ENCODE measurements at places on chromosomes 1 and 21.

DNA sequence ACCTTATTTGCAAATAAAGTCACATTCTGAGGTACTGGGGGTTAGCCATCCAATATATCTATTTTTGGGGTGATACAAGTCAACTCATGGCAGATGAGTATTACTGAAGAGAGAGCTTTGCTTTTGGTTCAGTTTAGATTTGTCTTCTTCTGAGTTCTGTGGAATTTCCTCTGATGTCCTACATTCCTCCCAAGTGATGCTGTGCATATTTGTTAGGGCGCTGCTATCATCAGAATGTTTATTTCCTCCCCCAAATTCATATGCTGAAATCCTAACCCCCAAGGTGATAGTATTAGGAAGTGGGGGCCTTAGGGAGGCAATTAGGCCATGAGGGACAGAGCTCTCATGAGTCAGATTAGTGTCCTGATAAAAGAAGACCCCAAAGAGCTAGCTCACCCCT lies 96.2 kb upstream of the WLS start:
- DNase-seq, result peak; percentile 31

DNA sequence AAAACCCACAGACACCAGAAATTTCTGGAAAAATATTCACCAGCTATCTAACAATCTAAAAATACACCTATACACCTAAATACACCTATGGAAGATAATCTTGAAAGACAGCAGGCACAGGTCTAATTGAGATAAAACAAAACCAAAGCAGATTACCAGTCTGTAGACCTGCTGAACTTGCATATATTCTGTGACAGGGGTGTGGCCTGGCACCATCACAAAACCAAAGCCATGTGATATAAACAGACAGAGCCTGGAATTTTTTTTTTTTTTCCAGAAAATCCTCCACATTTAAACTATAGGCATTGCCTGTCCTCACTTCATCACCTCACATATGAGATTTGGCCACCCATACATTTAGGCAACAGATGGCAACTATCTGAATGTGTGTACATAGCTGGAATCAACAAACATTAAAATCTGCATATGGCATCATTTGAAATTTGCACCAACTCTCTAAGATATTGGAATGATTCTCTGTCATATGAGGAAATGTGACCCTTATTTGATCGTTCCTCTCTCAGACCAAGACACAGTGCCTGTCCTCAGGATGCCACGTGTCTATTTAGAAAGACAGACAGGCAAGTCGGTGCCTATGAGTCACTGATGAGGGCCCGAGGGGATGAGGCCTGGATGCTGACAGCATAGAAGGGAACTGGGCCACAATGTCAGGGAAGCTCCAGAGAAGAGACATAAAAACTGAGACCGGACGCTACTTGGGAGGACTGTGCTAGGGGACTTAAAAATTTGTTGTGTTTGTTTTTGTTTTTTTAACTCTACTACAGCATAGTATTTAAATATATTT lies 32.6 kb downstream of the NMNAT2 start:
- no peak for DNase-seq

- no peak for DNase-seq
Measured at GRCh38 chr21:37654596-37654995, 261.7 kb downstream of the KCNJ6 start.

DNA sequence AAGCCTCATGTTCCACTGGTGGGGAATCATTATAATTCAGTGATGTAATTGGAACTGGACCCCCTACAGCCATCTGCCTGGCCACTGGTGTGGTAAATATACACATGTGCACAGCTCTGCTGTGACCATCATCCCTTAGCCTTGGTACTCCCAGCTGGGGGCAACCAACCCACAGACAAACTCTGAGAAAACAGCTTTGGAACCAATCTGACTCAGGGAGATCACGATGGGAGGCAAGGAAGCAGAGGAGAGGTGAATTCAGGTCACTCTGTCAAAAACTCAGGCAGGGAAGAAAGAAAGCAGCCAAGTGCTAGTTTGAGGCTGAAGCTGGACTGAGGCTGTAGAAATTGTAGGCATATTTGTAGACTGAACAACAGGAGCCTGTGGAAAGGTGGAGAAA lies 197.8 kb upstream of the GALNT2 start:
- no peak for DNase-seq

- no peak for DNase-seq
Measured at GRCh38 chr1:63328122-63328521, 5.8 kb downstream of the FOXD3 start.

GRCh38 chr1:170886460-170886859 lies 48.9 kb upstream of the MROH9 start:
- no peak for DNase-seq

GRCh38 chr1:203649999-203650836 lies 23.6 kb downstream of the ATP2B4 start:
- peak; percentile 56 for DNase-seq

DNA sequence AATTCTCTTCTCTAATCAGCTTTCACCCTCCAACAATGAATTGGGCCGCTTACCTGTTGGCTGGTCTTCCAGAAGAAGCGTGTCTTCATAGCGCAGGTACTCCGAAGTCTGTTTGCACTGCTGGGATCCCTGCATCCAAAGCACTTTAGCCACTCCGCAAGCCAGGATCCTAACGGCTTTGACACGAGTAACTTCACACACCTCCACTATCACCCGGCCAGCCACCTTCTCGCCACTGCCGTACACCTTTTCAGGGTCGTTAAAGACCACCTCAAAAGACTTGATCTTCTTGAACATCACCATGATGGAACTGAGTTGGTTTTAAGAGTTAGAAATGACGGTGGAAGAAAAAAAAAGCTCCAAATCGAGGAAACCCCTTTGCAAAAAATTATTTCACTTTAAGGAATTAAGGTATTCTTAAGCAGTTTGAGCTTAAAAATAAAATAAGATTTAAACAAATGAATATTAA lies 381 bp downstream of the TXNIP start:
- DNase-seq, result no peak

DNA sequence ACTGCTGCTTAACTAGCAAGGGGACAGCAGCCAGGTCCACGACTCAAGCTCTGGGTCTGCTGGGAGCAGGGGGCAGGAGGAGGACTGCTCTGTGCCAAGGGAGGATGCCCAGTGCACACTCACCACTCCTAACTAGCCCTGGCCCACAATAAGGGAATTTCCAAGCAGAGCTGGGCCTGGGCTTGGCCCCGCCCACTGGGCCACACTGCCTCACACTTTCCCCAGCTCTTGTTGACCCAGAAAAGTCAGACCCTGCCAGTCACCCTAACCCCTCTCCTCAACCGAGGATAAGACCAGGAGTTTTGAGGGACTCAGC lies 18.7 kb downstream of the SLC9A1 start:
- peak; percentile 41 for DNase-seq

DNA sequence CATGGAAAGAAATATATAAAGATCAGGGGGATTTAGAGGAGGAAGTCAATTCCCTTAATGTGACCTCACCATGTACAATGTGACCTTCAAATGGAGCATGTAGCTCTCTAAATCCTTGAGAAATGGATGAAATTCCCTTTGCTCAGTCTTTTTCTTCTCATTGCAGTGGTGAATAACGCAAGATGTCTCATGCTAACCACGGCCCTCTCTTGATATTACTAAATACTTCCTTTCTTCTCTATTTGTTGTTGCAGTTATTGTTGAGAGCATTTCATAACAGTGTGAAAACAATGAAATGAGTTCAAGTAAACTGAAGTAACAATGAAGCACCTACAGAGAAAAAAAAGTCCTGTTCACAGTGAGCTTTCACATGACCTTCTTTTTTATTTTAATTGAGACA lies 55.6 kb downstream of the ZNF281 start:
- DNase-seq, result peak; percentile 46

- peak; percentile 70 for DNase-seq
Measured at GRCh38 chr1:8061673-8062386, 35.7 kb upstream of the ERRFI1 start.

DNA sequence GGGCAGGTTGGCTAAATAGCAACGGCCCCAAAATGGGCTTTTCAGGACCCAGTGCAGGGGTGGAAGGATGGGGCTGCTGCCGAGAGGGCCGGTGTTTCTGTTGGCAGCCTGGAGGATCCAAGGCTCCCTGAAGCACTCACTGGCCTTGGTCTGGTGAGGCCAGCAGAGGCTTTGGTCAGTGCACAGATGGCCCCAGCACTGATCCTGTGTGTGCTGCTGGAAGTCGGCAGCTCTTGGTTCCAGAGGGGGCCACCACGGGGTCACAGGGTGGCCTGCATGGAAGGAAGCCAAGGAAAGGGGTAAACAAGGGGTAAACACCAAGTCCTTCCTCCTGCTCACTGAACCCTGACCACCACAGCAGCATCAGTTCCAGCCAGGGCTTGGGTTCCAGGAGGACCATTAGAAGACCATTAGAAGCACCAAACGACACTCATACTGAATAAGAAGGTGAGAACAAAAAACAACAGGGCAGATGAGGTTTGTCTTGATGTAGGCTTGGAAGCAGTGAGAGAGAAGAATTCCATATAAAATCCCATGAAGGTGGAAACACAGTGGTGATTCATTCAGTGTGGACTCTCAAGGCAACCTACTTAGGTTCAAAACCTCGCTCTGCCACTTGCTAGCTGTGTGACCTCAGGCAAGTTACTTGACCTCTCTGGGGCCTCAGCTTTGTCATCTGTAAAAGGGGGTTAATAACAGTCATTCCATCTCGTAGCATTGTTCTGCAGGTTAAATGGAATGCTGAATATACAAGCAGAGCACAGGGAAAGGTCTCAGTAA lies 184.5 kb downstream of the RUNX1 start:
- no peak for DNase-seq

GRCh38 chr1:38740487-38740886 lies 119.1 kb downstream of the RRAGC start:
- DNase-seq, result no peak

- DNase-seq, result no peak
Measured at GRCh38 chr1:43337588-43337987, at the start of gene MPL. Gene MPL, plus strand, starts transcription at chr1:43337818. Its CDS starts 31 bp downstream, at chr1:43337849.

DNA sequence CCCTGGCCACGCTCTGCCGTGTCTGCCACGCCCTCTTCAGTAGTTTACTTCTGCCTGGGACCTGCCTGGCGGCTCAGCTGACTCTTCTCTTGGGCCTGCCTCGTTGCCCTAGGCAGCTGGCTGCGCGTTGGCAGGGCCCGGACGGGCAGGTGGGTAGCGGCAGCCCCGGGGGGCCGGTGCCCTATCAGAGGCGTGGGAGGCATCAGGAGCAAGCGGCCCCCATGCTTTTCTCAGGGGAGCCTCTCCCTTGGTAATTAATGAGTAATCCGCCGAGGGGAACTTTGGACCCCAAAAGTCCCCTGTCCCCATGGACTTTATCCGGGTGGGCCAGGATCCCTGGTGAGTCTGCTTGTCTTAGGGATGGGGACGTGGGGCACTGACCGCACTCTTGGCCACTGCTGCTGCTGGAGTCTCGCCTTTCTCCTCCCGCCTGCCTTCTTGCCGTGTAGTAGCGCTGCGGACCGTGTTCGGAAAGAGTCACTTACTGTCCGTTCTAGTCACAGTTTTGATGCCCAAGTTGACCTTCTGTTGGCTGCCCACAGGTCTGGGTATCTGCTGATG lies 22.7 kb downstream of the SKI start:
- no peak for DNase-seq

GRCh38 chr1:84370831-84371394 lies 27.4 kb upstream of the DNASE2B start:
- no peak for DNase-seq

DNA sequence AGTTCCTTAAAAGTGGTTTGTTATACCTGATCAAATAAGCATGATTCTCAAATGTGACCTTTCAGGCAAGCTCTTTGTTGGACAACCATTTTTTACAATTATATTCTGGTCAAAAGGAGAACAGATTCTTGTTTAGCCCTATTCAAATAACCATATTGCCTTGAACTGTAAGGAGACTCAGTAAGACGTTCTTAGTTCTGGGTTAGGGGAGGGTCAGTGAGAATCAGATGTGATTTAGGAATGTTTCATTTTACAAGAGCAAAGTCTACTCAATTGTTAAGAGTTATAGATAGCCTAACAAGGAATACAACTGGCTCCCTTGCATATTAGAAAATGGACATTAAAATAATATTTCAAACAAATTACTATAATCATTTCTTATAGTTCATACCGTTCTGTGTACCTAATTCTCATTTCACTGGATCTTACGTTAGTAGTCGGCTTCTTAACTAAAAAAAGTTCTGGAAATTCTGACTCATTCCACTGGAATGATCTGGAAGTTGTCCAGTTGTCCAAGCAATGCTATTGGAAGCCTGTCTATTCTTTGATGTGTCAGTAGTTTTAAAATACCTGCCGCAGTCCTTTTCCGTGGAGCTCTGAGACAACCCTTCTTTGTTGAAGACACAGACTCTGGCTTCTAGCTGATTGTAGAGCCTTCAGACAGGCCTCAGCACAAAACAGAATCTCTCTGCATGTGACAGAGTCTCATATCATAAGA lies 88.8 kb downstream of the MAST2 start:
- DNase-seq, result peak; percentile 94

DNA sequence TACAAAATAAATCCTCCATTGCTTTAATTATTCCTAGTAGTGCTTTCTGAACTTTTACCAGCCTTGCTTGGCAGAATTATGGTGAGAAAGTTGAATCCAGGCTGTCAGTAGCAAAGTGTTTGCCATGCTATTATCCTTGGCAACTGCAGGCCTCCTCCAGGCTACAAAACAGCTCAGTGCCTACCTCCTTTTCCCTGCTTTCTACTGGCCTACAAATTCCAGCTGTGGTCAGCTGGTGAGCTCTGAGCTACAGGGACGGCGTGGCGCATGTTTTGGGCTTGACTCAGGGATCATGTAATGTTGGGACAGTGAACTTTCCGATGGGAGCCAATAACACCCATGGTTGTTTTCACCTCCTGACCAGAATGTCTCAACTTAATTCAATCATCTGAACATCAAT lies 456.1 kb upstream of the ADAMTS5 start:
- DNase-seq, result peak; percentile 96

DNA sequence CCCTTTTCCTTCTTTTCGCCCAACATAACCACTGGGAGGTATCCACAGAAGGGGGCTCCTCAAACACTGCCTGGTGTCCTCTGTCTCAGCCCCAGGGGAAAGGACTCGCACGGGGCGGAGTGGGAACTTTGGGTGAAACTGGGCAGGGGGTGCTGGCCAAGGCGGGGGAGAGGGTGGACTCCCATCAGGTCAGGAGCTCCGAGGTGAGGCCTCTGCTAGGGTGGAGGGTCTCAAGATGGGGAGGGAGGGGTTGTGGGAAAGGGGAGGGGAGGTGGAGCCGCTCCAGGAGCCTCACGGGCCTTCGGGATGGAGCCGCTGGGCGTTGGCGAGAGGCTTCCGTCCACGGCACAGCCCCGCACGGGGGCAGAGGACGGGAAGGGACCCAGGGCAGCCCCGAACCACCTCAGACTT lies 43.2 kb upstream of the POFUT2 start:
- DNase-seq, result no peak

DNA sequence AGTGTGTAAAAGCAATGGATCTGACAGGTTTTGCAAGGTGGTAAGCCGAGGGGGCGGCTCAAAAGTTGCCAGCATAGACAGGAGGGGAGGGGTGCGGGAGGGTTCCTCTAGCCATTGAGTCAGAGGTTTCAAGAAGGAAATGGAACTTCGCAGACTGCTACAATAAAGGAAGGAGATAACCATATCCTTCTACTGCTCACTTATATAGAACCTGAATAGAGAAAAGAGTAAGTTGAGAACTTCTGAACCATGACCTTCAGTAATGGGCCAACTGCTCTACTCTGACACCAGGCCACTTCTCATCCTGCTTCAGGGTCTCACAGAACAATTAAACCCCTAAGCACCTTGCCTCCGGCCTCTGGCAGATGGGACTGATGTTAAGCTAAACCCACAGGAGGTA lies 26.3 kb upstream of the BCAR3 start:
- DNase-seq, result no peak

- DNase-seq, result no peak
Measured at GRCh38 chr1:243732637-243733036, 117.4 kb downstream of the AKT3 start.

All from fibroblast of the aortic adventitia (primary cell).